Activated CD4-positive, alpha-beta T cell treated with anti-CD3 and anti-CD28 coated beads, Interleukin-10, Interleukin-2, amounts not matched to agents 100 ng/mL and 50 ng/mL, durations not matched to agents 16 hours and 8 hours (primary cell): ENCODE measurements at places on chromosomes 11 and 22.

DNA sequence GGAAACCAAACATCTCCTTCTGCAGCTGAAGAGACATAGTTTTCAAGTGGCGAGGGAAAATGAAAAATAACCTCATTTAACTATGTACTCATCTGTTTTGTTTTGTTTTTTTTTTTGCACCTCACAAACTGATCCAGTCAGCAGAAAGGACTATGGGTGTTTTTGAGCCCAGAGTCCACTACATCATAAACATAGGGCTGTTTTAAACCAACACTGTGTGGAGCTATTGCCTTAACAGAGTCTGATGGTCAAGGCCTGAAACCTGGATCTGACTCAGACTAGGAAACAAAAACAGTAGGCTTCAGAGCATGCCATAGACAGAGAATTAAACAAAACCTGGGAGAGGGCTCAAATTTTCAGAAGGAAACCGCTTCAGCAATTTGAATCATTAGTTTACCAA is 99.3 kb upstream of the FSHB start:
- no peak for DNase-seq

- DNase-seq = peak; percentile 51
Observed at GRCh38 chr11:35598254-35599125, 19.8 kb upstream of the FJX1 start.

- no peak for DNase-seq
Observed at GRCh38 chr11:32852207-32852606, 22.5 kb downstream of the PRRG4 start.

DNA sequence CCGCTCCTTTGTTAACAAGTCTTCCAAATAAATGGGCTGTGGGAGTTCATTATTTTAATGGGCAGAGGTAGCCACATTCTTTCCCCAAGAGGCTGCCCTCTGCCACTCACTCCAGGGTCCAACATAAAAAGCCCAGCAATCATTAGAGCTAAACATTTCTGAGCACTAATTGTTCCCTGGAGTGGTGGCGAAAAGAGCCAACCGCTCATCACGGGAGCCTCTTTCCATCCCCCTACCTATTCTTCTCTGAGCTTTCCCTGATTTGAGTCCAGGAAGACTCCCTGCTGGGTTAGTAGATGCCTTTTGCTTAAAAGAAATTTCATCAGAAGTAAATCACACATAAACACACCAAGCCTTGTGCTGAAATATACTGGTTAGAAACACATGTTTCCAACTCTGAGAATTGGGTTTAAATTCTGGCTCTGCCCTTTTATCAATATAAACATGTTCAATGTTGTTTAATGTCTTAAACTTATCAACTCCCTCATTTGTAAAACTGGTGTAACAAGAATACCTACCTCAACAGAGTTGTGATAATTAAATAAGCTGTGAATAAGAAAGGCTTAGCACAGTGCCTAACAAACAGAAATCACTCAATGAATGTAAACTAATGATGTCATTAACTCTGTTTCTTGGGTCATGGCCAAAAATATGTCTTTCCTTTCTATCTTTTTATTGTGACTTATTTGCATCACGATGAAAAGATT is at the start of gene OR5A2:
TSS of gene OR5A2 (minus strand) at position 53 of the 707 bp plus-strand sequence. CDS start 3,460 bp downstream, outside the sequence.
- no peak for DNase-seq

- DNase-seq = peak; percentile 10
Observed at GRCh38 chr11:94546886-94547285, 3.2 kb downstream of the FUT4 start.

DNA sequence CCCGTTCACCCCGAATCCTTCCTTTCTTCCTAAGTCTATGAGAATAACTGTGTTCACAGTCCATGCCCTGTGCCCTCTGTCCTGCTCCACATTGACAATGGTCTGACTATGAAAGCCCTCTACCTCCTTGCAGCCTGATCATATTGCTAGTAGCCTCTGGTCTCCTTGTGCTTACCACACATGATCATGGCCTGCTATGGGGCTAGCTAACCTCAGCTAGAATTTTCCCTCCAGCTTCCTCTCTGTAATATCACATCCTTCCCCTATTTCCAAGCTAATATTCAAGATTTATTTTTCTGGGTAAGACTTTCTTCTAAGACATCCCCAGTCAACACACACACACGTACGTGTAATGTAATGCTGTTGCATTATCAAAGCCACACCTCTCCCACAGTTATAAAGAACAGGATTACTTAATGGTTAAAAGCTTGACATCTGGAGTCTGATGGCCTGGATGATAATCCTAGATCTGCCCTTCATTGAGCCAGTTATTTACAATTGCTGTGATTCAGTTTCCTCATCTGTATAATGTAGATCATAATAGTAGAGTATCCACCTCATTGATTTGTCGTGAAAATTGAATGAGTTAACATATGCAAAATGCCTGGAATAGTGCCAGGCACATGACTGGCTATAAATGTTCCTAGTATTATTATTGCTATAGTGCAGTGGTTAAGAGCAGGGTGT is 214.4 kb upstream of the BLID start:
- no peak for DNase-seq

- no peak for DNase-seq
Observed at GRCh38 chr11:117744471-117745150, 52.4 kb downstream of the DSCAML1 start.

GRCh38 chr11:103803062-103803461 is 233.4 kb upstream of the DDI1 start:
- no peak for DNase-seq
